ENCODE measurements at places on chromosomes 13 and 19. TPM values are rescaled to one million over a fixed set of nuclear protein-coding genes. Genes with fewer than 3 reads are reported as not detected.
A peak's percentile ranks its signal among the peaks of the same experiment; 100 is the strongest.

The IQCN gene
- 0.18 TPM for total RNA-seq

The KLK14 gene
- total RNA-seq: not detected

The CCL25 gene
- total RNA-seq: not detected

The PRR22 gene
- total RNA-seq: 0.28 TPM

The ONECUT3 gene
- total RNA-seq: not detected

The MEIS3 gene
- total RNA-seq: 32.4 TPM

The PDX1 gene
- total RNA-seq: not detected

The CD37 gene
- total RNA-seq: not detected

DNA sequence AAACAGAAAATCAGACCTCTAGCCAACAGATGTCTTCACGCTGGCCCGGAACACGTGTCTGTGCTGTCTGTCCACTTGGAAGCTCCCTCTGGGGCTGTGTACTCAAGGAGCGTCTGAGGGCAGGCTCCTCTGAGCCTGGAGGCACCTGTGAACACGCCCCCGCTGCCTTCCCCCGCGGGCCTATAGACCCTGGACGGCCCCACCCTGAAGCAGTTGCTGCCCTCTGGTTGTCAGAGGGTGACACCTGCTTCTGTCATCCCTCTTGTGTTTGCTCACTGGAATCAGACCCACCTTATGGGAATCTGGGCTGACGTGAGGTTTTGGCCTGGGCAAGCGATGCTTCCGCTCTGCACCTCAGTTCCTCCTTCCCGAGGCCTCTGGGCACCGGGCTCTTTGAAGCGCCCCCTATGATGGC lies 19.2 kb downstream of the EPN1 start:
- no peak overlapping the region for H3K27ac ChIP-seq
- DNase-seq: no peak
- no peaks in the 10 kb centered on the region for H3K4me1 ChIP-seq
- H3K4me3 ChIP-seq: no peak overlapping the region
- H3K36me3 ChIP-seq: peaks cover 58% of the 10 kb centered on the region

- peak; percentile 91 for DNase-seq
- no peak overlapping the region for H3K4me3 ChIP-seq
- H3K4me1 ChIP-seq: peaks cover 6% of the 10 kb centered on the region
- H3K27me3 ChIP-seq: no peaks in the 10 kb centered on the region
- H3K27ac ChIP-seq: peak overlapping the region; percentile 84
Observed at GRCh38 chr13:28753208-28753892, 34.6 kb upstream of the SLC46A3 start.

GRCh38 chr19:5001615-5002014 lies 32.7 kb downstream of the KDM4B start:
- H3K36me3 ChIP-seq: peaks cover 21% of the 10 kb centered on the region
- no peak overlapping the region for H3K4me3 ChIP-seq
- H3K27ac ChIP-seq: no peak overlapping the region
- H3K4me1 ChIP-seq: no peaks in the 10 kb centered on the region
- peak; percentile 71 for DNase-seq

DNA sequence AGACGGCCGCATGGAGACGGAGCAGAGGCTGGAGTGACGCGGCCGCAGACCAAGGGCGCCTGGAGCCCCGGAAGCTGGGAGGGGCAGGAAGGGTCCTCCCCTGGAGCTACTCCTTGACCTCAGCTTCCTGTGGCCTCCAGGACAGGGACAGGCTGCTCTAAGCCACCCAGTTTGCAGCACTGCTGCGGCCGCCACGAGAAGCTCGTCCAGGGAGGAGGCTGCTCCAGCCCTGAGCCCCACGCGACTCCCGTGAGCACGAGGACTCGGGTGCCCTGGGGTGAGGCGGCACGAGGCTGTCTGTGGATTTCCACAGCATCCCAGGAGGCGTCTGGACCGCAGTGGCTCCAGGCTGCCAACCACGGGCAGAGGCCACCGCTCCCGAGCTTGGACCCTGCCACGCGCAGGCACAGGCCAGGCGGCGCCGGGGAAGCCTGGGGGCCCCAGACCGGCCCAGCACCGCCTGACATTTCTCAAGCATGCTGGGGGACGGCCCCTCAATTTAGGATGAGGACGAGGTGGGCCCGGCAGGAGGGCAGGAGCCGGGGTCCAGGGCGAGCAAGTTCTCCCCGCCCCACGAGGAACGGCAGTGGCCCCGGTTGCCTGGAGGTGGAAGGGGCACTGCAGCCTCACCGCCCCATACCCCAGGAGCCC lies 10.7 kb downstream of the SBNO2 start:
- no peaks in the 10 kb centered on the region for H3K27me3 ChIP-seq
- H3K36me3 ChIP-seq: peaks cover 25% of the 10 kb centered on the region
- H3K27ac ChIP-seq: no peak overlapping the region
- no peak overlapping the region for H3K4me3 ChIP-seq
- H3K4me1 ChIP-seq: peaks cover 7% of the 10 kb centered on the region

DNA sequence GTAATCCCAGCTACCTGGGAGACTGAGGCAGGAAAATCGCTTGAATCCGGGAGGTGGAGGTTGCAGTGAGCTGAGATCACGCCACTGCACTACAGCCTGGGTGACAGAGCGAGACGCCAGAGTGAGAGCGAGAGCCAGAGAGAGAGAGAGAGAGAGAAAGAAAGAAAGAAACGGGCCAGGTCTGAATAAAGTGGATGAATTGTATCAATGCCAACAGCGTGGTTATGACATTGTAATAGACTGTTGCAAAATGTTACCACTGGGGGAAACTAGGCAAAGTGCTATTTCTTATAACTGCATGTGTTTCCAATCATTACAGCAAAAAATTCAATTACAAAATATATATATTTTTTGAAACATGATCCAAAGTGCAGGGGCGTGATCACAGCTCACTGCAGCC lies 11.8 kb upstream of the BTBD2 start:
- DNase-seq: peak; percentile 69
- no peaks in the 10 kb centered on the region for H3K27me3 ChIP-seq
- H3K36me3 ChIP-seq: no peaks in the 10 kb centered on the region
- no peak overlapping the region for H3K27ac ChIP-seq

- H3K27me3 ChIP-seq: no peaks in the 10 kb centered on the region
- no peak overlapping the region for H3K27ac ChIP-seq
- peaks cover 5% of the 10 kb centered on the region for H3K4me1 ChIP-seq
Observed at GRCh38 chr13:43884222-43884621, 4.5 kb downstream of the LACC1 start.

DNA sequence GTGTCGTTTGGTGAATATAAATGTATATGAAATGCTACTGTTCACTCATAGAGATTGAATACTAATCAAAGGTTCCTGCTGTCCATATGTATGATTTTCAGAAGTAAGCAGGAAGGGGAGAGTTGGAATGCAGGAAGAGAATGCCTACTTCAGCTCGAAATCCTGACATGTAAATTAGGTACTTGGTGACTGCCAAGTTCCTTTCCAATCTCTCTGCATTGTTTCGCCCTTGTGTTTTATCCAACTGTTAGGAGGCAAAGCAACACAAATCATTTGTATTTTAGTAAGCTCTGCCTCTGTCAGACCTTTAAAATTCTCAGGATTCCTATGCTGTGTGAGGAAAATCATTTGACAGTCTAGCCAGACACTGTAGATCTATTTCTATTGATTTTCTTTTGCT lies 9.0 kb downstream of the STARD13 start:
- H3K27ac ChIP-seq: no peak overlapping the region
- H3K4me1 ChIP-seq: peaks cover 25% of the 10 kb centered on the region
- no peak for DNase-seq
- no peaks in the 10 kb centered on the region for H3K27me3 ChIP-seq
- H3K36me3 ChIP-seq: peaks cover 16% of the 10 kb centered on the region

DNA sequence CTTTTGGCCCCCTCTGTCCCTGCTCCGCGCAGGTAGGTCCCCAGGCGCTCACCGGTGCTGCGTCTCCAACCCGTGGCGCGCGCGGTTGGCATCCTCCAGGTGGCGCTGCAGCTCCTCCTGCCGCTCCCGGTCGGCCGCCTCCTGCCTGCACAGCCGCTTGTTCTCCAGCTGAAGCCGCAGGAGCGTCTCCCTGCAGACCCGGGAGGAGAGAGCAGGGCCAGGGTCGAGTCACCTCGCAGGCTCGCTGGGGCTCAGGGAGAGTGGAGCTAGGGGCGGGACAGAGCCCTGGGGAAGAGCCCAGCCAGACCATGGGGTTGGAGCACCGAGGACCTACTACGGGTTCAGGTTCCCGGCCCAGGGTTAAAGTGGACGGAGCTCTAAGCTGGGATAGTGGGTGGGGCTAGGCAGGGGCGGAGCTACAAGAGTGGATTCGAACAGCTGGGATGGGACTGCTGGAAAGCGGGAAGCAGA lies 9.3 kb downstream of the HOOK2 start:
- peak overlapping the region; percentile 84 for H3K4me3 ChIP-seq
- H3K27ac ChIP-seq: no peak overlapping the region
- H3K4me1 ChIP-seq: no peaks in the 10 kb centered on the region
- peaks cover 9% of the 10 kb centered on the region for H3K36me3 ChIP-seq
- H3K27me3 ChIP-seq: no peaks in the 10 kb centered on the region

DNA sequence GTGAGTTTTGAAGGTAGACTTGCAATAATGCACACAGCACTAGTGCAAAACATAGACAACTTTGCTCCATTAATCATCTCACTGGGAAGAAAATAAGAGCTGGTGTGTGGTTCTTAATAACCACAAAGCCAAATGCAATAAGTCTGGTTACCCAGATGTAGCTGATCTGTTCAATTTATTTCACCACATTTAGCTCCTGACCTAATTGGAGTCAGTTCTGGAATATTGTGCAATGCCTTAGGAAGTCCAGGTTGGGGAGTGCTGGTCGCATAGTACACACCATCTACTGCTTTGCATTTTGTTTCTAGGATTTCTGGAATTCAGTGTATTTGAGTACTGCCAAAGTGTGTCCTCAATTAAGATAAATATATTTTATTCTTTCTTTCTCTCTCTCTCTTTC lies 483.3 kb upstream of the SPRY2 start:
- H3K4me3 ChIP-seq: no peak overlapping the region
- H3K4me1 ChIP-seq: no peaks in the 10 kb centered on the region
- no peaks in the 10 kb centered on the region for H3K36me3 ChIP-seq
- no peak for DNase-seq

DNA sequence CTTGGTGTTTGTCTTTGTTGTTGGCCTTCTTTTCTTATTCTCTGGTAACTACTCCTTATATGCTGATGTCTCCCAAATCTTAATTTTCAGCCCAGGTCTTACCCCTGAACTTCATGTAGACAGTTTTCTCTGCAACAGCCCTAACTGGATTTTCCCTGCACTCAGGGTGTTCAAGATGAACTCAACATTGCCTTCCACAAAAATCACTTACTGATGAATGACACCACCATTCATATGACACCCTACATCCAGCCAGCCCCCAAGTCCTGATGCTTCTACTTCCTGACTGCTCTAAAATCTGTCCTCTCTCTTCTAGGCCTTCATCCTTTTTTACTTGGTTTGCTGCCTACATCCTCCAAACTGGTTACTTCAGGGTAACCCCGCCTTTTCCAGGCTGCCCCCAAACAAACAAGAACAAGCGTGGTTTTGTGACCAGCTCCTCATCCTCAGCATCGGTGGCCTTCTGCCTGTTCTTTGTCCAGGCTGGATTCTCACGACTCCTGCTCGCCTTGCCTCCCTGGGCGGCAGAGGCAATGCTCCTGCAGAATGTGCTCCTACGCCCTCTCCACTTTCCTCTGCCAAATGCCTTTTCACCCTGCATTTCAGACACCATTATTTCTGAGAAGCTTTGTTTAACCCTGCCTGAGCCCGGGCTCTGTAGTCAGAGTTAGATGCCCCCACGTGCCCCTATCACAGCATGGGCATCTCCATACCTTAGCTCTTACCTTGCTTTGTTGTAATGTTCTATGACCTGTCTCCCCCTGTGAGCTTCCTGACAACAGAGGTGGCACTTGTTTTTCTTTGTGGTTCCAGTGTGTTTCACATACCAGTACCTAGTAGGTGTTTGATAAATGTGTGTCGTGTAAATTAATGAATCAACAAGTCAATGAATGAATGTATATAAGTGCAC lies 61.8 kb downstream of the WDFY2 start:
- no peak overlapping the region for H3K4me3 ChIP-seq
- peaks cover 15% of the 10 kb centered on the region for H3K4me1 ChIP-seq
- no peaks in the 10 kb centered on the region for H3K27me3 ChIP-seq
- no peak for DNase-seq

DNA sequence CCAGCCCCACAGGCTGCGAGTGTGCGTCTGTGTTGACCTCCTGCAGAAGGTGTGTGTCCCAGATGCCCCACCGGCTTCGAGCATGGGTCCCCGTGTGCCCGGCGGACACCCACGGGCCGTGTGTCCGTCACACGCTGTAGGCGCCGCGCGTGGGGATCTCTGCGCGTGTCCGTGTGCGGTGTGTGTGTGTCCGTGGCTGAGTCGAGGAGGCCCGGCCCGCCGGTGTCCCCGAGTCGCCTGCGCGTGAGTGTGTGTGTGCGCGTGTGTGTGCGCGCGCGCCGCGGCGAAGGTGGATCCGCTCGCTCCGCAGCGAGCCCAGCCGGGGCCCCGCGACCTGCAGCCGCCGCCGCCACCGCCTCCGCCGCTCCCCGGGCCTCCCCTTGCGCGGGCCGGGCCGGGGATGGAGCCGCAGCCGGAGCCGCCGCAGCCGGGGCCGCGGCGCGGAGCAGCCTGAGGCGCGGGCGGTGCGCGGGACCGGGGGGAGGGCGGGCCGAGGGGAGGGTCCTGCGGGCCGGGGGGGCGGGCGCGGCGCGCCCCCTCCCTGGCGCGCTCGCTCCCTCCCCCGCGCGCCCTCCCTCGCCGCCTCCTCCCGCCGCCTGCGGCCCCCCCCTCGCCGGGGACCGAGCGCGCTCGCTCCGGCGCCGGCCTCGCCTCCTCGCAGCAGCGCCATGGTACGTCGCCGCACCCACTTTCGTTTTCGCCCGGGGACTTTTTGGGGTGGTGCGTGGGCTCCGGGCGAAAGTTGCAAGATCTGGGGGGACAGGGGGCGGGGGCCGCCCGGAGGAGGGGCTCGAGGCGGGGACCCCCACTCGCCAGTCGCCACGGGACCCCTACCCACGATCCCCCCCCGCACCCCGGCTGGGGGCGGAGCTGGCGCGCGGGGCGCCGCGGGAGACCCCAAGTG lies 7.1 kb upstream of the NFIC start:
- DNase-seq: peak; percentile 51
- H3K36me3 ChIP-seq: no peaks in the 10 kb centered on the region
- peaks cover 3% of the 10 kb centered on the region for H3K4me1 ChIP-seq
- peak overlapping the region; percentile 87 for H3K27ac ChIP-seq
- H3K4me3 ChIP-seq: peak overlapping the region; percentile 75

DNA sequence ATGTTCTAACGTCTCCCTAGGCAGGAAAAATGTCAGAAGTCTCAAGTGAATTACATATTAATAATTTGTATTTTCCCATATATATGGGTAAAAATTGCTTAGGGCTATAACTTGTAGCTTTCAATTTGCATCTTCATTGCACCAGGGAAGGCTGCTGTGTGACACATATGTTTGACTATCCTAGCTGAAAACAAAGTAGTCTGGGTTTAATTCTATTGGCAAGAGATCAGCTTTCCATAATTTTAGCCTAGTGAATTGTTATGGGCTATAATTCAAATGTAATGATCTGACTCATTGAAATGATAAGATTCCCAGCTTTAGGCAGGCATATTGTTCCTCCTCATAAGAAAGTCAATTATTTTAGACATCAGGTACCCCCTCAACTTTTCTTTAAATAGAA lies 553.1 kb downstream of the DCT start:
- H3K4me3 ChIP-seq: no peak overlapping the region
- H3K27me3 ChIP-seq: no peaks in the 10 kb centered on the region
- H3K27ac ChIP-seq: no peak overlapping the region
- 0 out of 2 replicates have a peak, but pooled peaks cover 2% of the 10 kb centered on the region for H3K4me1 ChIP-seq

GRCh38 chr13:112034846-112035245 lies 32.1 kb upstream of the SOX1 start:
- no peak overlapping the region for H3K27ac ChIP-seq
- no peak overlapping the region for H3K4me3 ChIP-seq
- no peaks in the 10 kb centered on the region for H3K36me3 ChIP-seq
